Kidney glomerular epithelial cell (primary cell): ENCODE measurements at places on chromosomes 11 and 22.

DNA sequence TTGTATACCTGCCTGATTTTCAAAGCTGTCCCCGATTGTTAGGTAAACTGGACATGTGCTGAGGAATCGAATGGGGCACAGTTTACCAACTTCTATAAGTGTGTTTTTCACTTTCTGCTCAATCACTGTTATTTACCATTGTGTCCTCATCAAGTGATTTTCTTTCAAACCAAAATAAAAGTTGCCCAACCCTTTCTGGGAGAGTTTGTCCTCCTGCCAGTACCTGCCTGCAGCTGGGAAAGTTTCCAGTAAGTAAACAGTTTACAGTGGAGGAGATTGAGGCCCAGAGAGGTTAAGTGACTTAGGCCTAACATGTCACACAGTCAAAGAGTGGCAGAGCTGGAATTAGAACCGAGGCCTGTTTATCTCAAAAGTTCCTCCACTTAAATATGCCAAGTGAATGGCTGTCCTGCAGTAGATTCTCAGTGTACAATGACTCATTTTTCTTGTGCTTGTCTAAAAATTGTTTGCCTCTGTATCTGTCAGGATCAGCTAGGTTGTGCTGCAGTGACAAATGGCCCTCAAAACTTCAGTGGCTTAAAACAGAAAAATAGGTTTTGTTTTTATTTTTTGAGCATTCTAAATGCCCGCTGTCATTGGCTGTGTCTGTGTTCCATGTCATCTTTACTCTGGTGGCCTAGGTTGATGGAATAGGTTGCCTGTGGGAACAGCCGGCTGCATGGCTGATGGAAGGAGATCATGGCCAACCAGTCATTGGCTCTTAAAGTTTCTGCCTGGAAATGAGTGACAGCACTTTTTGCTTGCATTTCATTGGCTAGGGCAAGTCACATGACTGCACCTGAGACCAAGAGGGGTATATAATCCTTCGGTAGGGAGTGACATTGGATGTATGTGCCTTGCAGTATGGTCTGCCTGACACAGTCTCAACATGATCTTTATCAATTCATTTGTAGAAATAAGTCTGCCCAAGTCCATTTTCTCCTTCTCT lies 61.8 kb upstream of the CRYBB3 start:
- DNase-seq: no peak

GRCh38 chr11:26995701-26996460 lies 2.0 kb downstream of the FIBIN start:
- DNase-seq: no peak

DNA sequence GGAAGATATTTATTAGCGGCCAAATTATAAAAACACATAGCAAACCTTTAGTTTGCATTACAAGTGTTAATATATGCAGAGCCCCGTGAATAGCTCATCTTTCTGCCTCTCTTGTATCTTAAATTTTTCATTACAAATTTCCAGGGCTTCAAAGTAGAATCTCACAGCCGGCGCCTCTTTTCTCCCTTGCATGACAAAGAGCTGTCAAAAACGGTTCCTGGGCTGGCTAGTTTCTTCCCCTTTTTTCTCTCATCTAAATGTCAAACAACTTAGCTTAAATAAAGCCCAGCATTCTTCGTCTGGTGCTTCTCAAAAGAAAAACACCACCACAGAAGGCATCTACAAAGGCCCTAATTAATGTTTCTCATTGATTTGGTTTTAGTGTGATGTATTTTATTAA lies 253.0 kb downstream of the INSC start:
- no peak for DNase-seq

DNA sequence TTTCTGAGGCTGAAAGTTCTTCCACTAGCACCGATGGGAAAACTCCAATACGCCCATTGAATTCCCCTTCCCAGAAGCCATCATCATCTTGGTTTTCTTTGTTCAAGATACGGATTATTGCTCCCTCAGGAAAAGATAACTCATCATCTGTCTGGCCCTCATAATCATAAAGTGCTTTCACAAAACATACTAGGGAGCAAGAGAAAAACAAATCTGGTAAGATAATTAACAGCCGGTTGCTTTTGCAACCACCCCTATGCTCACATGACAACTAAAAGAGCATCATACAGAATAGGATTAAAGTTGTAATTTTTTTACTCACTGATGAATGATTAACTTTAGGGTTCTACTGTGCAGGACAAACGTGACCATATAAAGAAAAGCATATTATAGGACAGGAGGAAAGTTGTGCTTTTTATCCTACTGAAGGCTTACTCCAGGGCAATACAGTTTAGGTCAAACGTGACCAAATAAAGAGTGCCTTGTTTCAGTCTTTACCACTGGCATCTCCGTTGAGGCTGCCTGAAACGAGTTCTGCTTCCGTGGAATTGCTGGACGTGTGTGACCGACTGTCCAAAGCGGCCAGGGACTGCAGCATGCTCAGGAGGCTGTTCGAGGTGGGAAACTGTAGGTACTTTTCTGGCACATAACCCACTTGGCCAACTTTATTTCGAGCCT lies 28.6 kb downstream of the ATG16L2 start:
- DNase-seq: no peak
